ENCODE measurements at places on chromosomes 7 and 10. TPM values are rescaled to one million over a fixed set of nuclear protein-coding genes. Genes with fewer than 3 reads are reported as not detected.

PLAU gene
- total RNA-seq, result 122 TPM

BICC1 gene
- 68.8 TPM for total RNA-seq

TMEM176A gene
- total RNA-seq, result not detected

CHN2 gene
- 1.0 TPM for total RNA-seq

ASAH2 gene
- total RNA-seq, result 0.33 TPM

BLNK gene
- not detected for total RNA-seq

PLEKHA1 gene
- total RNA-seq, result 30.0 TPM

PAPSS2 gene
- 13.7 TPM for total RNA-seq

CCDC71L gene
- 34.7 TPM for total RNA-seq

NPSR1 gene
- not detected for total RNA-seq

ACSL5 gene
- 0.16 TPM for total RNA-seq

ZP3 gene
- total RNA-seq, result 1.5 TPM

FGF8 gene
- total RNA-seq, result not detected

FOXP2 gene
- 1.1 TPM for total RNA-seq

CDH23 gene
- total RNA-seq, result 0.13 TPM

AKR1D1 gene
- not detected for total RNA-seq

ZFAND2A gene
- 13.8 TPM for total RNA-seq

MYH16 gene
- total RNA-seq, result 1.1 TPM

PTN gene
- 13.8 TPM for total RNA-seq

LOXL4 gene
- 33.0 TPM for total RNA-seq

UPK3B gene
- 0.98 TPM for total RNA-seq

ACTL6B gene
- total RNA-seq, result not detected

AKR1E2 gene
- 2.5 TPM for total RNA-seq

CUL2 gene
- 14.2 TPM for total RNA-seq

LSM5 gene
- total RNA-seq, result 13.7 TPM

FGFR2 gene
- total RNA-seq, result 0.16 TPM

NYAP1 gene
- 4.2 TPM for total RNA-seq

TDRD1 gene
- not detected for total RNA-seq

KLF6 gene
- 63.8 TPM for total RNA-seq

PKD2L1 gene
- total RNA-seq, result not detected

IL6 gene
- 1.8 TPM for total RNA-seq

ZNF488 gene
- 0.25 TPM for total RNA-seq

HOXA7 gene
- 16.8 TPM for total RNA-seq

CRHR2 gene
- not detected for total RNA-seq

GALNT17 gene
- 0.13 TPM for total RNA-seq

OPALIN gene
- not detected for total RNA-seq

NUPR2 gene
- 0.38 TPM for total RNA-seq

FAM24B gene
- 2.0 TPM for total RNA-seq

NXPH1 gene
- total RNA-seq, result not detected

ITPRID1 gene
- not detected for total RNA-seq

C7orf57 gene
- total RNA-seq, result 0.13 TPM

HOXA3 gene
- total RNA-seq, result 86.7 TPM

SAP25 gene
- total RNA-seq, result 2.8 TPM

OPN1SW gene
- not detected for total RNA-seq

ZNF467 gene
- total RNA-seq, result 12.8 TPM

CLDN12 gene
- total RNA-seq, result 31.8 TPM

ZNF248 gene
- total RNA-seq, result 4.2 TPM

SPAM1 gene
- total RNA-seq, result not detected

HTR5A gene
- not detected for total RNA-seq

Data from mesangial cell (primary cell).